ENCODE measurements at places on chromosomes 12 and 14.

DNA sequence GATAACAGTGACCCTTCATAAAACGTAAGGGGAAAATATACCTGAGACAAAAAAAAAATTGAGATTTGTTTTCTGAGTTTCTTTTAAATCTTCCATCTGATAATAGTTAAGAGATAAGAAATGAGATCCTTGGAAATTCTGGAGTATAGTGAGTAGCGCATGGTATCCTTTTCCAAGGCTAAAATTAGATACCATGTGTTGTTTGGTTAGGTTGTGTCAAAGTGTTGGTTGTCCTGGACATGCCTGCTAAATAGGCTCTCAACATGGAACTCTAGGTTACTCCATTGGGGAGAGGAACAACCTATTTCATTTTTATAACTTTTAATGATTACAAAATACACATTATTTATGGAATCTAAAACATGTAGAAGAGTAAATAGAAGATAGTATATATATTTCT lies 14.8 kb downstream of the PYGL start:
- no peak for DNase-seq

GRCh38 chr14:73403181-73403752 lies 55.1 kb downstream of the NUMB start:
- no peak for DNase-seq

DNA sequence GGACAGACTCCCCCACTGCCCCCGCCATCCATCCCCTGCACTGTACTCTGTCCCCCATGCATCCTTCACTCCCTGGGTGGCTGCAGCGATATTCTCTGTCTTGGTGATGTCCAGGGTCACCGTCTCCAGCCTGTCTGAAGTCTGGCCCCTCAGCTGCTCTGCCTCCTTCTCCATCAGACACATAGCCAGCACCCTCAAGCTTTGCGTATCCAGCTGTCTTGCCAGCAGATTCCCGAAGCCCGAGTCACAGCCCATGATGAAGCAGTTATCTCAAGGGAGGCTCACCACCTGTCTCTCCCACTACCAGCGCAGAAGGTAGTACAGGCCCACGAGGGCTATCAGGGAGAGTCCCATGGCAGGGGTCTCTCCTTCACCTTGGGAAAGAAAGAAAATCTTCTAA lies 77.8 kb downstream of the HSD17B6 start:
- DNase-seq: no peak

DNA sequence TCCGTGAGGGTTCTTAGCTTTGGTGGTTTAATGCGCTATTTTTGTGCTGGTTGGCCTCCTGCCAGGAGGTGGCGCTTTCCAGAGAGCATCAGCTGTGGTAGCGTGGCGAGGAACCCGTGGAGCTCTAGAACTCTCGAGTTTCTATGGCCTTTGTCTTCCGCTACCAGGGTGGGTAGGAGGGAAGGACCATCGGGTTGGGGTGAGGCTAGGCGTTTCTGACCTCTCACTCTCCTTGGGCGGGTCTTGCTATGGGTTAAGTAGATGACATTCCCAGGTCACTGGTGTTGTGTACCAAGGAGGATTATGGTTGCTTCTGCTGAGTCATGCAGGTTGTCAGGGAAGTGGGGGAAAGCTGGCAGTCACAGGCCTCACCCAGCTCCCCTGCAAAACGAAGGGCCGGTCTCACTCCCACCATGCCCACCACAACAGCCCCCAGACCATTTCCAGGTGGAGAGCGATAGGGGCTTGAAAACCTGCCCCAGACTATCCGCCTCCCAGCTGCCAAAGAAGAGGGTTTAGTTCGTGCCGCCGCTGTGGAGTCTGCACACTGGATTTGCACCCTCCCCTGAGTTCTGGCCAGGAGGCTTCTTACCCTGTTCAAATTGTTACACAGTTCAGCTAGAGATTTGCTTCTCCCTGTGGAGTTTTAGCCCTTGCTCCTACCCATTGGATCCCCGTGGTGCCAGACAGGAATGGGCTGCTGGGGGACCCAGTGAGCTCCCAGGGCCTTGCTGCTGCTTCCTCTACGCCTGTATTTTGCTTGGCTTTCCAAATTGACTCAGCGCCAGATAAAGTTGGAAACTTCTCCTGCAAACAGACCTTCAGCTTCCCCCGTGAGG lies 21.9 kb downstream of the RNFT2 start:
- DNase-seq: no peak

- DNase-seq: no peak
Measured at GRCh38 chr14:99566009-99566389, 38.0 kb downstream of the CCDC85C start.

- DNase-seq: no peak
Measured at GRCh38 chr14:21084998-21085853, 13.2 kb downstream of the ZNF219 start.

DNA sequence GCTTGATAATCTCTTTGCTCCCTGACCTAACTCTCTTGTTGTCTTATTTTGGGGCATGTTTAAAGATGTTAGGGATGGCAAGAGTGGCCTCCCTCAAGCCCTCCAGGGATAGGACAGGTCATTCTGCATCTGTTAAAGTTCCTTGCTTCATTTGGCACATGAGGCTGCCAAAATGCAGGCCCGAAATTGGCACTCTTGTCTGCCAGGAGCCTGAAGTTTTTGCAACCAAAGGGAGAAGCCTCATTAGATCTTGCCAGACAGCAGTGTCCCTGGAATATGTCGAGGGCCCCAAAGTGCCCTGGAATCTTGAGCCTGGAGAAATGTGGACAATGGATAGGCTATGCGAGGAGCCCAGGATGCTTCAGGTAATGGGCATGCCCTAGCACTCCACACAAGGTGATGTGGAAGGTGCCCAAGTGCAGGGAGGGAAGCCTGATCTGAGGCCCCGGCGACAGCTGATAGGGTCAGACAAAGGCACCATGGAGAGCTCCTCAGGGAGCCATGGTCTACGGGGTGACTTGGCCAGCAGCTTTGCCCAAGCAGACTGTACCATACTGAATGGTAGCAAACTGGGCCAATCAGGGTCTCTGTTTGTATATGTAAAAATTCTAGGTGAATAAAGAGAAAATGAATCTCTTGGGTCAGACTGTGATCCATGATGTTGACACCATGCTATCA lies 173.0 kb upstream of the WSCD2 start:
- no peak for DNase-seq

DNA sequence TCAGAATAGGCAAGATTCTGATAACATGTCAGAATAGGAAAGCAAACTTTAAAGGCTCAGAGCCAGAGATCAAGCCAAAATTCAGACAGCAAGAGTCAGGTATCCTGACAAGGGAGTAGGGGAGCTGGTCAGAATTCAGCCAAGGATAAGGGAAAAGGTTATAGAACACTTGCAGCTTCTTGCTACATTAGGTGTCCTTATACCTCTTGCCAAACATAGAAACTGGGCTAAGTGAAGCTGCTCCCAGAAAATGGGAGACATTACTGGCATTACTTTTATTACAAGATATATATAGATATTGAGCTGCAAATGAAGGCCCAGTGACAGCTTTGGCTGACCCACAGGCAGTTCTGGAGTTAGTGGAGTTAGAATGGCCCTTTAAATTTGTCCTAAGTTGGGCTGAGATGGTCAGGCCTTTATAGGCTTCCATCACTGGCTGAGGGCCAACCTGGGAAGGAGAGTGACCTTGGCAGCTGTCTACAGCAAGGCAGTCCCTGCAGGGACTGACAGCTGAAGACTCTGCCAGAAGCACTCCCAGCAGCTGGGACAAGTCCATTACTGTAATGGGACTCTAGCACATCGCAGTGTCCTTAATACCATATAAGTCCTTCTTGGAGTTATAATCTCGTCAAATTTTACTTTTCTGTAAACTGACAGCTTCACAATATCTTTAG lies 83.0 kb downstream of the LRRC9 start:
- no peak for DNase-seq

GRCh38 chr12:104687823-104688573 lies 231.2 kb downstream of the CHST11 start:
- DNase-seq: no peak

GRCh38 chr12:81797100-81797499 lies 38.0 kb upstream of the PPFIA2 start:
- no peak for DNase-seq

DNA sequence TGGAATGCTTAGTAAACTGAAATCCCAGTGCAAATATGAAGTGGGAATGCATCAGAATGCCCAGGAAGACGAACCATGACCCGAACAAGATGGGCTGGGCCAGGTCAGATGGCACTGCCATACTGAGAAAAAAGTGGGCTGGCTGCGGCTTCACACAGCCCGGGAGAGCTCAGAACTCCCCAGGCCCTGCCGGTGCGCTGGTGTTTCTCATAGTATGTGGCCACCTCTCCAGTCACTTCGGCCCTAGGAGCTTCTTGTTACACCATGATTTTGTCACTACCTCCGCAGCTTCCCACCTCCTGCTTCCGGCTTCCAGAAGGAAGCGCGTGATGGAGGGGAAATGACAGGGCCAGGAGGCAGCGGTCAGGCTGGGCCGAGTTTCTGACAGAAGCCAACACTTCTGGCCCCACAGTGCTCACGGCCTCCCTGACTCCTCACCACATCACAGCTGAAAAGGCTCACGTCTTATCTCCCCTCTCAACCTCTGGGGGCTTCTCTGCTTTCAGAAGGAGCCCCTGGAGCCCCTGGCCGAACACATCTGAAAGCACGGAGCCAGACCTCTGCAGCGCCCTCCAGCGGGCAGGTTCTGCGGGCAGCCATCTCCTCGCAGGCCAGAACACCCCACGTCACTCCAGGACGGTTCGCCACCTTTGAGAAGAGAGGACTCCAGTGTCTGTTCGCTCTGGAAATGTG lies 30.7 kb downstream of the DAD1 start:
- DNase-seq: no peak

GRCh38 chr14:75273272-75274049 lies 5.2 kb upstream of the FOS start:
- DNase-seq: no peak

- DNase-seq: no peak
Measured at GRCh38 chr14:81523016-81523415, 10.6 kb downstream of the SEL1L start.

- DNase-seq: no peak
Measured at GRCh38 chr14:77158175-77158881, 16.7 kb upstream of the ZDHHC22 start.

- no peak for DNase-seq
Measured at GRCh38 chr14:63956326-63956725, 103.5 kb downstream of the SYNE2 start.

DNA sequence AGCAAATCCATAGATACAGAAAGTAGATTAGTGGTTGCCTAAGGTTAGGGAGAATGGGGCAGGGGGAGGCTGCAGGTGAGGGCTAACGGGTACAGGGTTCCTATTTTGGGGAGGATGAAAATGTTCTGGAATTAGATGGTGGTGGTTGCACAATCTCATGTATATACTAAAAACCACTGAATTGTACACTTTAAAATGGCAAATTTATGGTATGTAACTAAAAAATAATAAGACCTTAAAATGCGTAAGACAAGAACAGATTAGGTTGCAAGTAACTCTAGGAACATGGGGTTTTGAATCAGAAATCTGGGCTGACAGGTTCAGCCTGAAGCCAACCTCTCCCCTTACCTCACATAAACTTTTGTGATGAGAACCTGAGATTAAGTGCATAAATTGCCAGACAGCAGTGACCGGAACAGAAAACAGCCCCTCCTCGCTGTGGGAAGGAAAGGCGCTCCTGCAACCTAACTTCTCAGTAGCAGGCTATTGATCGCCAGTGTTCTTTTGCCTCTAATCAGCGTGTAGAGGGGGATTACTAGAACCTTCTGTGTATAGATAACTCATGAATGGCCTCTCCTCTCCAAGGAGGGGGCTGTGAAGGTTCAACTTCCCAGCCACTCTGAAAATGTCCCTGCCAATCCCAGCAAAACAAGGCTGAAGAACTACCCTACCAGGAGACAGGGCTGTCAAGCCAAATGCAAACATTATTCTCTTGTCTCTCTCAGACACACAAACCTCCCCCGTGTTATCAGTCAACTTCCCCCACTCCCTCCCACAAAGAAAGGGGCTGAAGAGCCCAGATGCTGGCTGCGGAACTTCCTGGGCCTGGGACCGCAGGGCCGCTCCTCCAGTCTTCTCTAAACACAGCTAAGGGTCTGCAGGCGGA lies 1.9 kb downstream of the SSH1 start:
- DNase-seq: no peak

DNA sequence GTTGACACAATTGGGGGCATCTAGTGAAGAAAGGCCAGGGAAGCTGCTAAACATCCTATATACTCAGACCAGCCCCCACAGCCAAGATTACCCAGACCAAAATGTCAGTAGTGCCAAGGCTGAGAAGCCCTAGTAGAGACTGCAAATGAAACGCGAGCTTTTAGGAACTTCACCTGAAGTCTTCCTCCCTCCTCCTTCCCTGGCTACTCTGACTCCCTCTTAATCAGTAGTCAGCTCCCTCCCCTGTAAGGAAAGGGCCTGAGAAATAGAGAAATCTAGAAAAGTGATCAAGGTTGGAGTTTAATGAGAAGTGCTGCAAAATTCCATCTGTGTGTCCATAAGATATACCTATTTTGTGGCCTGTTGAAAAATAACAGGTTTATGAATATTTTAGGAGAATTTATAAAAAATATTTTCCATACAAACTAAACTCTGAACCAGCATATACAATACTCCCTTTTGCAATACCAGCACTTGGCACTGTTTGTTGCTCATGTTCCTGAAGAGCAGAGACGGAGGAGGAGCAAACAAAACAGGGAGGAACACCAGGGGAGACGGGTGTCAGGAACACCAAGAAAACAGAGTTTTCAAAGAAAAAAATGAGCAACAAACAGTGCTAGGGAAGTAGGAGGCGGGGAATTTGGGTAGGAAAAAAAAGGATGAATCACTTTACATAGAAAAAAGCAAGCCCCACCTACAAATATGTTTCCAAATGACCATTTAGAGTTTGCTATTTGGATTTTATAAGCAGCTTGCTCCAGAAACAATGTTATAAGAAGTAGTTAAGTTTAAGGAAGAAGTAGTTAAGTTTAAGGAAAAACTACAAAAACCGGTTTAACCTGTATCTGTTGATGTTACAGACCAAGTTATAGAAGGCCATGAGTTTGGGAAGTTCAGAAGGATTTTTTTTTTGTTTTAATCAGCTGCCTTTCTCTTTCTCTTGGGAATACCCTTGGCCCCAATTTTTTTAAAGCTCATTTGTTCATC lies 282.1 kb upstream of the GRIP1 start:
- no peak for DNase-seq

- no peak for DNase-seq
Measured at GRCh38 chr12:107349008-107349747, 255.8 kb upstream of the CRY1 start.

DNA sequence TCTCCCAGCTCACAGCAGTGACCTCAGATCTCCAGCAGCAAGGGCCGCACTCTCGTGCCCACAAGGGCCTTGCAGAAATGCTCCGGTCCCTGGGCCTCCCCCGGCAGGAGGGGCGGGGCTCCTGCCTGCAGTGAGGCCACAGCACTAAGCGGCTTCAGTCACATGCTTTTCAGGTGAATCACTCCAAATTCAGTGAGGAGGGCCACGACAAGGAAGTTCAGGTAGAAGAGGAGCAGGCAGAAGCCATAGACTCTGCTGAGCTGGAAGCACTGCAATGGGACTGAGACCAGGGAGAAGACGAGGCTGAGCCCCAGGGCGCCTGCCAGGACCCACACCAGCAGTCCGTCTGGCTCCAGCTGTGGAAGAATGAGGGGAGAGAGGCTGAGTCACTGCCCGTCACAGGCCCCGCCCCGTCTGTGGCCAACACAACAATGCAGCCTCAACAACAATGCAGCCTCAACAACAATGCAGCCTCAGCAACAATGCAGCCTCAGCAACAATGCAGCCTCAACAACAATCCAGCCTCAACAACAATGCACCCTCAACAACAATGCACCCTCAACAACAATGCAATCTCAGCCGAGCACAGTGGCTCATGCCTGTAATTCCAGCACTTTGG lies 35.2 kb downstream of the SLC8B1 start:
- no peak for DNase-seq
